ENCODE measurements at places on chromosomes 5 and 9.

GRCh38 chr5:17925276-17925675 is 291.0 kb downstream of the TAF11L14 start:
- no peak for DNase-seq

- no peak for DNase-seq
Observed at GRCh38 chr9:107106416-107106815, 176.7 kb upstream of the RAD23B start.

GRCh38 chr9:28984016-28984415 is 1410.7 kb upstream of the C9orf72 start:
- DNase-seq = no peak

- DNase-seq = no peak
Observed at GRCh38 chr5:88952996-88953643, 70.1 kb upstream of the MEF2C start.

GRCh38 chr9:117412006-117412715 is 2.7 kb downstream of the ASTN2 start:
- DNase-seq = no peak

GRCh38 chr5:117210796-117211195 is 636.2 kb upstream of the SEMA6A start:
- DNase-seq = no peak

- DNase-seq = no peak
Observed at GRCh38 chr5:77847814-77848290, 71.7 kb upstream of the TBCA start.

- DNase-seq = no peak
Observed at GRCh38 chr5:64767959-64768357, 533 bp downstream of the SREK1IP1 start.

DNA sequence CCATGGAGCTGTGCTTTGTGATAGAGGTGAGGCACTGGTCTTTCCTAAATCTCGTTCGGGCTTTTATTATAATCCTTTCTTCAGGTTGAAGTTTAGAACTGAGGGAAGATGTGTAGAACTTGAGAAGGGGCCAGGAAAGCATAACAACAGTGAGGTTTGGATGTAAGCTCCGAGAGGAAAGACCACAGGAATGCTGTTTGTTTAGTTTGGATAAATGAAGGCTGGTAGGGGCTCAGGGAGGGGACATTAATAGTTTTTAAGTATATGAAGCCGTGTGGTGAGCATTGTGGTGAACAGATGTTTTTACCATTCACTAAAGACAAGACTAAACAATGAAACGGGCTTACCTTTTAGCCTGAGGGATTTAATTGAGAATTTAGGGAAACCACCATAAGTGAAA is 130.8 kb downstream of the ARHGAP26 start:
- no peak for DNase-seq

- no peak for DNase-seq
Observed at GRCh38 chr5:151420127-151420526, 27.3 kb upstream of the SLC36A1 start.

DNA sequence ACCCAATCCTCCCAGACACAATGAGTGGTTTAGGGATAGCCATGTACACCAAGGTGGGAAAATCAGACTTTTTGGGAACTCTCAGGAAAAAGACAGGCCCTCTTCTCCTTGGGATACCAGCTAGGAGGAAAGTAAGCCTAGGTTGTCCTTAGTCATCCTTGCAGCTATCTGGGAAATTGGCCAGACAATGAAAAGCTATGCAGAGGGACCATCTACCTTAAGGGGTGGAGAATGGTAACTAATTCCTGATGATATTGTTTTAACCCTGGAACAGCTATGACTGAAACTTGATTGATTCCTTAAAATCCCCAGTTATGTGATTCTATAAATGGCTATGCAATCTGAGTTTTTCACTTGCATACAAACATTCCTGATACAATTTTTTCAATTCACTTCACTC is 88.9 kb upstream of the BNC2 start:
- DNase-seq = no peak

All from stimulated activated CD4-positive, alpha-beta T cell treated with anti-CD3 and anti-CD28 coated beads, Interleukin-1b, Interleukin-23, amount 100 ng/mL, for 1 hour (primary cell).